Fibroblast of lung (primary cell): ENCODE measurements at places on chromosomes 6 and 20.

GRCh38 chr20:41738604-41739206, 120.5 kb upstream of the CHD6 start:
- peak; percentile 43 for DNase-seq

- no peak for DNase-seq
Measured at GRCh38 chr20:54985091-54985490, 509.7 kb downstream of the DOK5 start.

- DNase-seq: no peak
Measured at GRCh38 chr20:48689388-48689787, 138.4 kb downstream of the PREX1 start.

GRCh38 chr6:84547341-84547801, 217.0 kb downstream of the TBX18 start:
- DNase-seq: peak; percentile 71

DNA sequence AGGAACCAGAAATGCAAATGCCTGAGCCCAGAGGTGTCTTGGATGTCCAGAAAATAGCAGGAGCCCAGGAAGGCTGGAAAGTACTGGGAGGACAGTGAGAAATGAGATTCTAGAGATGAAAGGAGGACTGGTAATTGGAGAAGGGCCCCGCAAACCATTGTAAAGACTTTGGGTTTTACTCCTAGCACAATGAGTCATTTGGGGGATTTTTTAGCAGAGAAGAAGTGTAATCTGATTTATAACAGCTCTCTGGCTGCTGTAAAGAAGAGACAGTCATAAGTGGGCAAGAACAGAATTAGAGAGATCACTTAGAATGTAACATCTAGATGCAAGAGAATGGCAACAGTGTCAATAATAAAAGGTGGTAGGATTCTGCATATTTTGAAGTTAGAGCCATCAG, 40.2 kb downstream of the SLC35F1 start:
- DNase-seq: no peak

DNA sequence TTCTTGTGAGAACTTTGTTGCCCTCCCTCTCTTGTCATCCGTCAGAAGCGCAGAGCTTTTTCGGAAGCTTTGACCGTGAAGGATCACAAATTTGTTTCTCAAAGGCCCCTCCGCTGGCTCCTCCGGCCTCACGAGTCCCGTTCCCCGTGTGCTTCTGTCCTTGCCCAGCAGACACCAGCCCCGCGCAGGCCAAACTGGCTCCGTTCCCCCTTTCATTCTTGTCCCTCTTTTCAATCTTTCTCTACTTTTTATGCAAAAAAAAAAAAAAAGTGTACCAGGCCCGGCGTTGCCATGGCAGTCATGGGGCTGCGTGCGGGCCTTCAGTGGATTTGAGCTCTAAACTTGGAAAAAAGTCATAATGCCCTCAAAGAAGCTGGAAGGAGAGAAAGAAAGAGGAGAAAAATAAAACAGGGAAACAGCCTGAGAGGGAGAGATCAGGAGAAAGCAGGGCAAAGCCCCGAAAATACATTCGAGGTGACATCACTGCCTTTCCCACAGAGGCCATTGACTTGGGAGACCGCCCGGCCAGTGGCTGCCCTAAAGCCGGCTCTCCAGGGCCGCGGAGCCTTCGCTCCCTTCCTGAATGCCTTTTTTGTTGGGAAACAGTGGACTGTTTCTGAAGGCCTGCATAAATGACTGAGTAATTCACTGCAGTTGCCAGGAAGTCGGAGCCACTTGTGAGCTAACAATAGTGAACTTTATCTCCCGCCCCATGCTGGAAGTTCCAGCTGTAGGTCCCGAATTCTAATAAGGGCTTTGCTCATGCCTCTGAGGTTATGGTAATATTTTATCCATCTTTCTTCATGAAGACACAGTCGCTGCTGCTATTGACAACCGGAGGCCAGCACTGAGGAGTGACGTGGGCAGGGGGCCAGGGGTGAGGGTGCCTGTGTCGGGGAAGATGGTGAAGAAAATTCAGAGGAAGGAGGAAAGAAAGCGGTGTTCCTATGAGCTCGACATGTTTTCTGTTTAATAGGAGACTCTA, 670.9 kb downstream of the QKI start:
- DNase-seq: peak; percentile 12

GRCh38 chr6:168343239-168344150, 23.9 kb upstream of the DACT2 start:
- no peak for DNase-seq

GRCh38 chr6:124963831-124964763, 1.9 kb downstream of the RNF217 start:
- peak; percentile 39 for DNase-seq

DNA sequence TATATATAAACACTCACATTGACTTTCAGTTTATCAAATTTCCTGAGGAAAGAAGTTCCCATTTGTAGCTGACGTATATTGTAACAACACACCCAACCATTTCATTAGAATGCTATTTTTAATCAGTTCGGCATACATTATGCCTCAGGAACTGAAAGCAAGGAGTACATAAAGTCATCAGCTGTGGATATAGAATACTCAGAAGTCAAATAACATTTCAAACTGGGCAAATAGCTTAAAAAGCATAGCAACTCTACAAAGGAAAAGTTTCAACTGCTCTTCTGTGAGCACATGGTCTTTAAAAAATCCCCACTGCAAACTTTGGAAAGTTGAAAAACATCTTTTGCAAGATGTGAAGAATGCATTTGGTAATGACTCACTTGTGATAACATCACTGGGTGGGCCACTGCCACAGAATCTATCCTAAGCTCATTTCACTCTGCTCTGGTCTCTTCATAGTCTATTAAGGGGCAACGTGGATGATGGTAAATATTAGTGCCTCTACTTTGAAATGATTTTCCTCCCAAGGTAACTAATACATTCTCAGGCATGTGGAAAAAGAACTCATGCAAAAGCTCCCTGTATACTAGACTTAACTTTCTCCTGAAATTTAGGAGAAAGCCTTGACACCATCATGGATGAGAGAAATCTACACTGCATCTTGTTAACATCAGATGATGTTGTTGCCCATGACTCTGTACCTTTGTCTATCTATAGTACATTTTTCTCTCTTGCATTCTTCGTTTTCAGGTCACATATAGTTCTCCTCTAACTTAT, 49.2 kb downstream of the FYN start:
- peak; percentile 85 for DNase-seq

GRCh38 chr6:52642368-52642767, 28.5 kb upstream of the TMEM14A start:
- no peak for DNase-seq

GRCh38 chr6:28661097-28661713, 135.5 kb downstream of the GPX5 start:
- no peak for DNase-seq

- no peak for DNase-seq
Measured at GRCh38 chr6:159461998-159462397, 231.0 kb downstream of the SOD2 start.

GRCh38 chr20:53071833-53072232, 99.7 kb downstream of the TSHZ2 start:
- no peak for DNase-seq

DNA sequence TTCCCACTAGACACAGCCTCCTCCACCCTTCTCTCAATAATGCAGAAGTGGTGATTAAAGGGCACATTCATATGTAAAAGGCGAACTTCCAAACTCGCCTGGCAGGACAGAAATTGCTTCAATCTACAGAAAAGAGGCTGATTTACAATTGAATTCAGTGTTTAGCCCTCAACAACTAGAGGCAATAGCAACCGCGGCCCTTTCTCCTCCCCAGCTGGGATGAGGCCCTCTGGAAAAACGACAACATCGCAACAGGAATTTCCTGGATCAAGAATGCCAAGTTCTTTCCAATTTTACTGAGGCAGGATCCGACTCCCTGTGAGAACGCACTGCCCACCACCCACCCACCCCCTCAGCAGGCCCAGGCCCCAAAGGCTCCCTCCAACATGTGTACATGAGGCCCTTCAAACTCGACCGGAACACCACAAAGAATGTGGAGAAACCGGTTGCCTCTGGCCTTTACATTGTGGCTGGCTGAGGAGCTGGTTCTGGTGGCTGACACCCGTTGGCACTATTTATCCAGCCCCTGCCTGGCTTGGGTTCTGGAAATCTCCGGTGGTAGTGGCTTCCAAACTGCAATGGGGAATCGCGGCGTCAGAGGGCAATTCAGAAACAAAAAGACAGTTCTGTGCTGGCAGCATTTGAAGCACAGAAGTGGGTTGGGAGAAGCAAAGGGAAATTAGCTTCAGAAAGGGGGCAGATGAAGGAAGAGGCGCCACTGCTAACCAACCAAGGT, 36.8 kb downstream of the ZMYND8 start:
- peak; percentile 70 for DNase-seq

DNA sequence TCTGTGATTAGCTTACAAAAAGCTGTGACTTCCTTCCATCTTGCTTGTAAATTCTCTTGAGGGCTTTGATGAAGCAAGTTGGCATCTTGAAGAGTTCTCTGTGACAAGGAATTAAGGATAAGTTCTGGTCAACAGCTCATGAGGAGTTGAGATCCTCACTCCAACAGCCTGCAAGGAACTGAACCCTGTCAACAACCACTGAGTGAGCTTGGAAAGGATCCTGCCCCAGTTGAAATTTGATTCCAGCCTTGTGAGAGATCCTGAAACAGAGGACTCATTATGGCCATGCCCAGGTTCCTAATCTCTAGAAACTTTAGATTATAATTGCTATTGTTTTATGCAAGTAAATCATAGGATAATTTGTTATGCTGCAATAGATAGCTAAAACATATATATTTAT, 133.7 kb downstream of the PTCHD4 start:
- no peak for DNase-seq

- peak; percentile 80 for DNase-seq
Measured at GRCh38 chr20:63520504-63520933, at the start of gene PPDPF. PPDPF (plus strand) TSS chr20:63520765; CDS start chr20:63521309, 544 bp downstream.

DNA sequence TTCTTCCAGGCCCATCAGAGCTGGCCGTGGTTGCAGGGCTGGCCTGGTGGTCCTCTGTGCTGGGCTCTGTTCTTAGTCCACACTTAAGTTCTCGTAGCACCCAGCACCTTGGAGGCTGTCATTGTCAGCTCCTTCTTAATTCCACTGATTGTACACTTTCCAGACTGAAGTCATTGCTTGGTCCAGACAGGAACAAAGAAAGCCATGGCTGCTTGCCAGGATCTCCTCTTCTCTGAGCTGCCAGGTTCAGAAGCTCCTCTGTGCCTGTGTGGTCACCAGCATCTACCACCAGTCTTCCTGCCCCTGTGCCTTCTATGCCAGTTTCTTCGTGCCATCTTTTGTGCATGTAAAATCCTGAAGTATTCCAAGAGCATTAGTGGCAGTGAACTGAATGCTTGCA, 39.5 kb upstream of the PCMTD2 start:
- no peak for DNase-seq

DNA sequence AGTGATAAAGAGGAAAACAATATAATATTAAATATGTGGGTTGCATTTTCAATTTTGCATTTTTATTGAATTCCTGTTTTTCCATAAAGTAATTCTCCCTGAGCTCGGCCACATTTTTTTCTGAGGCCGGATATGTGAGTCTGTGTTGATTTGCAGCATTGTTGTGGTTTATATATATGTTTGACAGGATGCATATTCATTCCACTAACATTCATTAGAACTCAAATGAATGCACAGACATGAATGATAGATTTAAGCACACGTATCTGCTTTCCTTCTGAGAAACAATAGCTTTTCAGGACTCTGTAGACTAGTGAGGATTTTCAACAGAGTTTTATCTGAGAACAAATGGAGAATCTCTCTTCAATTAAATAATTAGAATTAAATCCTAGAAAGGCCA, 10.6 kb upstream of the EXOC2 start:
- DNase-seq: no peak

GRCh38 chr6:79373880-79374279, 139.4 kb upstream of the HMGN3 start:
- no peak for DNase-seq

- no peak for DNase-seq
Measured at GRCh38 chr6:131001945-131002660, 60.9 kb downstream of the EPB41L2 start.

DNA sequence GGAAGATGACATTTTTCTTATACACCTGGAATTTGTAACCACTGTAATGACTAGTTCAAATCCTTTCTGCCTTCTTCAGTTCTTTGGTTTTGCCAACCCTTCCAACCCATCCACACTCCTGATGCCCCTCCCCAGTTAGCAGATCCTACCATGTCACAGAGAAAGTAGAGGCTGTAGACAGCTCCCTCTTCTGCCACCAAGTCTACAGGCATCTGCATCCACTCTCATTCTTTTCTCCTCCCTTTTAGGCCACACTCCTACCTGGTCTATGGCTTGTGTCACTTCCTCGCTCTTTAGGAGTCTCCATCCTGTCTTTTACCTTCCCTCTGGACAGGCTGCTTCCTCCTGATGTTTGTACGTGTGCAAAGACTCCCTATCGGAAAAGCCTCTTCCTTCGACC, 13.5 kb upstream of the STK38 start:
- no peak for DNase-seq

- no peak for DNase-seq
Measured at GRCh38 chr6:28345201-28345600, 4.5 kb upstream of the ZKSCAN3 start.

GRCh38 chr6:158070513-158070912, 88.8 kb downstream of the SYNJ2 start:
- no peak for DNase-seq

- no peak for DNase-seq
Measured at GRCh38 chr6:6251555-6252280, 68.7 kb downstream of the F13A1 start.

DNA sequence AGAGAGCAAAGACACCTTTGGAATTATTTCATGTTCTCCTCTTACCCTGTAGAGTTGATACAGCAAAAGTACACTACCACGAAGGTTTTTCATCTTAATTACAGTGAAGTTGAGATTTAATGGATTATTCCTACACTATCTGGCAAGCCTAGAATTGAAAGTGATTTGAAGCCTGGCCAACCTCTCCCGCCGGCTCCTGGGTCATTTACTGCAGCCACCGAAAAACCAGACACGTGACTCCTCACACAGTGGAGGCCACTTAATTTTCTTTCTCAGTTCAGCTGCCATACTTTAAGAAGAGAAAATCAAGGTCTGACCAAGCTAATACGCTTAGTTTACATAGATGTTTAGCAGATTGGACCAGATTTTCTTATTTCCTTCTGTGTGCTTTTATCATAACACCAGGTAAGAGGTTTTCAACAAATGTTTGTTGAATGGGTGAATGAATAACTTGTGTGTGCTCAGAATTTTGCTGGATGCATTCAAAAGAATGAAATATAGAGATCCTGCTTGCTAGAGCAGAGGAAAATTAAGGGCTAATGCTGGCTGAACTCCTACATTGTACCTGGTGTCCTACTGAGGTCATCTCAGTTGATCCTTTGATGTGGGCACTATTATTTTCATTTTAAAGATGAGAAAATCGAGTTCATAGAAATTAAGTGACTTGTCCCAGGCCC, 97.2 kb upstream of the PDE10A start:
- no peak for DNase-seq

GRCh38 chr6:164252948-164253347, 838.4 kb downstream of the QKI start:
- no peak for DNase-seq

- no peak for DNase-seq
Measured at GRCh38 chr6:168118935-168119334, 39.9 kb upstream of the FRMD1 start.

GRCh38 chr6:22764496-22764895, 195.1 kb downstream of the HDGFL1 start:
- peak; percentile 86 for DNase-seq
